ENCODE measurements at places on chromosomes 2 and 18.
A peak's percentile ranks its signal among the peaks of the same experiment; 100 is the strongest.

DNA sequence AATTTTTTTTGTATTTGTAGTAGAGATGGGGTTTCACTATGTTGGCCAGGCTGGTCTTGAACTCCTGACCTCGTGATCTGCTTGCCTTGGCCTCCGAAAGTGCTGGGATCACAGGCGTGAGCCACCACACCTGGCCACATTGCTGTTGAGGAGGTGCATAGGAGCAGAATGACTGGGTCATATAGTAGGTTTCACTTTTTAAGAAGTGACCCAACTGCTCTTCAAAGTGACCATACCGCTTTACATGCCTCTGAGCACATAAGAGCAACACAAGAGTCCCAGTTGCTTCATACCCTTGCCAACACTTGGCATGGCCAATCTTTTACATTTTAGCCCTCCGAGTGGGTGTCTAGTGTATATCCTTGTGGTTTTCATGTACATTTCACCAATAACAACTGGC lies 28.9 kb downstream of the RRM2 start:
- DNase-seq: no peak

DNA sequence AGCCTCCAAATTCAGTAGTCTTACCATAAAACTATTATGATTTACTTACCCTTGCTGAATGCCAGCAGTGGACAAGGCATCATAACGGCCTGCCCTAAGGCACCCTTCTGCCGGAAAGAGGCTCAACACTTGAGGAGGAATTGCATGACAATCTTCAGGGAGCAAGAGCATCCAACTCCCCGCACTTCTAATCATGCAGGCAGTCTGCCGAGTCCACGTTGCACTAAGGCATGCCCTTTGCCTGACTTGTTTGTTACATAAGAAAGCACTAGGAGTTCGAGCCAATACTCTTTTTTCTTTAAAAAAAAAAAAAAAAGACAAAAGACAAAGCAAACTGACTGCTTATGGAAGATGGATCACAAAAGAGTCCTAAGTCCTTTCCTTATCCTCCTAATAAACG lies 17.9 kb upstream of the SPTBN1 start:
- no peak for DNase-seq

GRCh38 chr18:48186131-48186766 lies 222.9 kb downstream of the ZBTB7C start:
- peak; percentile 21 for DNase-seq

DNA sequence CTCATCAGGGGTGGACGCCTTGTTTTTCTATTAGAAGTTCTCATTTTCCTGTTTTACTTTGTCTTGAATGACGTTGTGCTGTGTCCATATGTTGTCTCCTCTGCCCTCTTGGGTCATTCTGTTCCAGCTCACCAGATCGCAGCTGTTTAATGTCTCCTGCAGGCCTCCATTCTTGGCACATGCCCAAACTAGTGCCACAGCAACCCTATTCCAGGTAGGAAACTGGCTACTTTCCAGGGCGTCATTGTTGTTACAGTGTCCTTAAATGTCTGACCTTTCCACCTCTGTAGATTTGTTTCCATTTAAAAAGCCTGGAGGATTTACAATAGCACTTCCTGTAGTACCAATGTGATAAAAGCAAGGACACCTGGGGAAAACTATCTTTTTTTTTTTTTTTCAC lies 500.7 kb downstream of the METTL4 start:
- DNase-seq: no peak

GRCh38 chr2:223460774-223461211 lies 141.4 kb downstream of the SCG2 start:
- DNase-seq: no peak

DNA sequence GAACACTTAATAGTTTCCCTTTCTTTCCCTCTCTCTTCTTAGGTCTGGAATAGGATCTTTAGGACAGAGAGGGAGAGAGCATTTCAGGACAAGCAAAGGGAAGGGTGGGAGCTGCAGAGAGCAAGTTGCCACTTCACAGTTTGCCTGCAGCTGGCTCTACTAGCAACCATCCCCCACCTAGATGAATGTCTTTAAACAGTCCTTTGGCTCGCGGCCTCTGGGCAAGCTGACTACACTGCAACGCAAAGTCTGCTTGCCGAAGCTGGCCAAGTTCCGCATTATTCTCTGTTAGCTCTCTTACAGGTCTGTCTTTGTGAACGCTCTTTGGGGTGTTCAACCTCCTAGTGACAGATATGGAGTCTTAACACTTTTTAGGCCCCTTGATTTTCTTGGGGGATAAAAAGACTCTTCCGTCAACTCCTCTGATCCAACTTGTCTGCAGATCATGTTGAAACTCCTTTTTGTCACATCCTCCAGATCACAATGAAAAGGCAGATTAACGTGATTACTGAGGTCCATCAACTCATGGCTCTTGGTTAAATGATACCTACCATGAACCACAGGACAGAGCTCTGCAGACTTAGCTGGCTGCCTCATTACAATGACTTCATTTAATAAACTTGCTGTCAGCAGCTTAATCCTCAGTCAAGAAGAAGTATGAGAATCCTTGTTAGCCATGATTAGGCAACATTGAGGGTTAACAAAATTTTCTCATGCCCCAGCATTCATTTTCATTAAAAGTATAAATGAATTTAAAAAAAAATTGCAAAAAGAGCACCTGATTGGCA lies 74.6 kb downstream of the SLC4A3 start:
- DNase-seq: no peak

DNA sequence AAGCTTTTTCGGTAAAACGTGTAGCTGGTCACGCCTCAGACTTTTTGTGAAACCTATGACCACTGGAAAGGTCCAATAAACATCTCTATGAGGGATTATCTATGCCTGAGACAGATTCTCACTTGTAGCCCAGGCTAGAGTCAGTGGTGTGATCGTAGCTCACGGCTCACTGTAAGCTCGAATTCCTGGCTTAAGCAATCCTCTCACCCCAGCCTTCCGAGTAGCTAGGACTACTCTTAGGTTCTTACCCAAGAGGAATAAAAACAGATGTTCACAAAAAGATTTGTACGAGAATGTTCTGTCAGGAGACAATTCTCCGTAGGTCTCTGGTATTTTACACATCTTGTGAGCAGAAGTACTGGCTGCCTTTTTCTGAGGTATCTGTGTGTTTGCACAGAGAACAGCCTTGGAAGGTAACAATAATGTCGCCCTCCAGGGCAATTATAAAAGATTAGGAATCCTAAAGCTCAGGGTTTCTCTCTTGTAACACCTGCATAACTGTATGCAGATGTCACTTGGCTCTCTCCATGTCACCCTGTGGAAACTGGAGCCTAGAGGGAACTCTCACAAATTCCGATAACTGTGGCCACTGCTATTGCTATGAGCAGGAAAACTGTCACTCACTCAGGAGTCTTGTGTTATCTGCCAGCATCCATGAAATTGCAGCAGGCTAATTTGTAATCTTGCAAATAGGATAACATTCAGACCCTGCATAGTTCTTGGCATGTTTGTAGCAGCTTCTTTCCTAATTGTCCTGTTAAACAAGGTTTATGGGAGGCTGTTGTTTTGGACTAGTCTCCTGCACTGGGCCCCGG lies 25.5 kb upstream of the RALBP1 start:
- DNase-seq: no peak

DNA sequence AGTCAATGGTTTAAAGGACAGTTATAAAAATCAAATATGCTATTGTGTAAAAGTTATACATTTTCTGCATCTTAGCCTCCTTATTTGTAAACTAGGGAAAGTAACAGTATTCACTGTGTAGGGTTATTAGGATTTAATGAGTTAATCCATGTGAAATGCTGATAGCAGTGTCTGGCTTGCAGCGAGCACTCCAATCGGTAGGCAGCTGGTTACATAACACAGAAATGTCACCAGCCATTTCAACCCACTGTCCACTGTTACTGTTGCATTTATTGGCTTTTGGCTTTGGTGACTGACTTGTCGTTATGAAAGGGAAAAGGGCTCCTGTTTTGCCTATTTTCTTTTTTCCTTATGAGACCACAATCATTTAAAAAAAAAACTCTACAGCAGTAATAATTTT lies 38.9 kb downstream of the ID2 start:
- DNase-seq: no peak

- no peak for DNase-seq
Measured at GRCh38 chr2:219228911-219229304, 528 bp downstream of the ATG9A start.

DNA sequence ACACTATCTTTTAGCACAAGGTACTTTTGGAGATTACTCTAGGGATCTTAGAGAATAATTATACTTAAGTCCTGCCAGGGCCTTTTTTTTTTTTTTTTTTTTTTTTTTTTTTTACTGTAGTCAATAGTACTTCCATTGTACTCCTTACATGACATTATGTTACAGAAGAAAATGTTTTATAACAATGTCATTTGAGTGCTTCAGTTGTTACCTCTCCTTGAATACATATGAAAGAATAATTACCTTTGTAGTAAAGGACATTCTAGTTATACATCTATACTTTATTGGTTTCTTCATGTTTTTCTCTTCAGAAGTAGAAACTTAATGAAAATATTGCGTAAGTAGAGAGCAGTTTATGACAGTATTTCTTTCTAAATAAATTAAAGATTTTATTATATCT lies 834.9 kb downstream of the DPP10 start:
- no peak for DNase-seq

GRCh38 chr18:3183103-3183717 lies 36.6 kb downstream of the MYOM1 start:
- DNase-seq: no peak

GRCh38 chr2:192026825-192027120 lies 168.0 kb downstream of the TMEFF2 start:
- DNase-seq: no peak

DNA sequence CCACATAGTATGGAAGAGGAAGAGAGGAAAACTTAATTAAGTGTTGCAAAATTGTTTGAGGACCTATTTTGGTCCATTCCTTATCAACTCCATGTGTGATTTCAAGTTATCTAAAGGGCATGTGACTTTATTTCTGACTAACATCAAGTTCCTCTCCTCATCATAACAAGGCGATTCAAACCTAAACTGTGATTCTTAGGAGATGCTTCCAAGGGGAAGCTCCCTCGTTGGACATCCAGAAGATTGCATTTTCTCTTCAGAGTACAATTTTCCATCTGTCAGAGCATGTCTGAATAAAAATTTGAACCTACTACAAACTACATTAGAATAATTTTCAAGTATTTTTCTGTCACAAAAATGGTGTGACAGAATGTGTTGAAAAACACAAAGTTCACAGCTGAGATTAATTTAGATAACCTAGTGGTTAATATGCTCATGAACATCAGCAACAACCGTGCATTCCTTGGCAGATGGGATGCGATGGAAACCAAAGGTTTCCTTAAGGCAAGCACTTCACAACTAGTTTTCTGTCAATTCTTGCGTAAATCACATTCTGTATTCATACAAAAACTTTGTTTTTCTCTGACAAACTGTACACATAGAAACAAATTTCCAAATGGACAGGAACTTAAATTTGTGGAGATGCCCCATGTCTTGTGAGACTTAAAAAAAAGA lies 4.2 kb downstream of the SFT2D3 start:
- no peak for DNase-seq

DNA sequence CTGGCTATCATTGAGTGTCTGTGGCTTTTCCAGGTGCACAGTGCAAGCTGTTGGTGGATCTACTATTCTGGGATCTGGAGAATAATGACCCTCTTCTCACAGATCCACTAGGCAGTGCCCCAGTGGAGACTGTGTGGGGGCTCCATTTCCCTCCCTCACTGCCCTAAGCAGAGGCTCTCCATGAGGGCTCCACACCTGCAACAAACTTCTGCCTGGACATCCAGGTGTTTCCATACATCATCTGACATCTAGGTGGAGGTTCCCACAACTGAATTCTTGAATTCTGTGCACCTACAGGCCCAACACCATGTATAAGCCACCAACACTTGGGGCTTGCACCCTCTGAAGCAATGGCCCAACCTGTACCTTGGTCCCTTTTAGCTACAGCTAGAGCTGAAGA lies 775.4 kb upstream of the CDH2 start:
- no peak for DNase-seq

DNA sequence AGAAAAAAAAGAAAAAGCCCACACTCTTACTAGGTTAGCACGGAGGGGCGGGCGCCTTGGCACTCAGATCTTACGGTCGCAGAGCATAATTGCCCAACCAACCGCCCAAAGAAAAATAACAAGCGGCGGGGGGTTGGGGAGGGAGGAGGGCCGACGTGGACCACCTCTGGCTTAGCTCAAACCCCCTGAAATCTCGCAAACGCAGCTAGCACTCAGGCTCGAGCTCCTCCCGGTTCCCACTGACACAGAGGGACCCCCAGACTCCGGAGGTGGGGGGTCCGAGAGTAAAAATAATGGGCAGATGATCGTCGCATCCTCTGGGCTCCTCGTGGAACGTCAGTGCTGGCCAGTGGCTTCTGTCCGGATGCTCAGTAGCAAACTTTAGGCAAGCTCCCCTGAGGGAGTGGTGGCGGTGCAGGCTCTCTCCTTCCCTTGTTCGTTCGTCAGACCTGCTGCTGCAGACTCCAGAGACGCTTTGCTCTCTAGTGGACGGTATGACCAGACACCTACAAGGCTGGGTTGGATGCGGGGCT lies 12.0 kb downstream of the CATIP start:
- no peak for DNase-seq

DNA sequence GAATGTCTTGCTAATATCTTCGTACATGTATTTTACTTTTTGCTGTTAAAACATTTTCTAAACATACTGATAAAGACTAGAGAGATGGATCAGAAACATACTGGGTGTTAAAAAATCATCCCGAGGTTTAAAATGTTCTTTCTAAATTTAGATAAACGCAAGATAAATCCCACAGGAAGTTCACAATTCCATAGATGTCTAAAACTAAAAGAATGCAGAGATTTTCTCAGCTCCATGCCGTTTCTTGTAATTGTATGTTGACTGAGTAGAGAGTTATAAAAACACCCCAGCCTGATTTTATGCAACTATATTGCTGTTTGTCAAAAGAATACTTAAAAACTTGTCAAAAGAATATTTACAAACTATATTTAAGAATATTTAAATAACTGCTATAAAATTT lies 455.7 kb downstream of the ARHGAP15 start:
- DNase-seq: no peak

GRCh38 chr2:238845583-238846377 lies 2.1 kb upstream of the TWIST2 start:
- no peak for DNase-seq

DNA sequence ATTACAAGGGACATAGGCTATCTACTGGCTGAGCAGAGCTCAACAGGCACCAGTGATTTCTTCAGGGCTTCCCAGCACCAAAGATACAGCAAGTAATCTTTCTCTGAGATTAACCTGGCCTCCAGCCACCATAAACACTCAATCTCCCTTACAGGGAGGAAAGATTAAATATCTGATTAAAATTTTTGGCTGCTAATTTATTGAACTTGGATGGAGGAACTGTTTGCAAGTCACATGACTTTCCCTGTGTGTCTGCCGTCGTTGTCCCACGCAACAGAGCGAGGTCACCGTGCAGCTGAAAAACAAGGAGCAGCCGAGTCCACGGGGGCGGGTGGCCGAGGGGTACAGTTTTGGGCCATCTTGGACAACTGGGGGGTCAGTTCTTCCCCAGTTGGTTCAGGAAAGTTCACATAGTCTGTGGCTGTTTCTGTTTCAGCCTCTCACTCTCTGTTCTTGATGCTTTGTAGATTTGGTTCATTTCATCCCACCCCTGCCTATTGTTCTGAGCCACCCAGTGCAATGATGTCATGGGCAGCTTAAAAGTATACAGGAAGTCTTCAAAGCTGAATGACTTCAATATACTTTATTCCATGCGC lies 186.8 kb upstream of the CTAGE1 start:
- no peak for DNase-seq

GRCh38 chr2:67277450-67277849 lies 119.7 kb upstream of the ETAA1 start:
- no peak for DNase-seq

- DNase-seq: no peak
Measured at GRCh38 chr18:57062178-57062577, 84.7 kb upstream of the BOD1L2 start.

- no peak for DNase-seq
Measured at GRCh38 chr2:45207101-45207500, 197.8 kb upstream of the SIX2 start.

GRCh38 chr2:68832233-68832869 lies 38.8 kb downstream of the BMP10 start:
- no peak for DNase-seq

Measured in HAP-1 (cell line).